Stimulated activated CD4-positive, alpha-beta T cell treated with anti-CD3 and anti-CD28 coated beads, Interleukin-12 subunit alpha, Interleukin-12 subunit beta, amount 100 ng/mL, for 4 hours (primary cell): ENCODE measurements at places on chromosomes 2 and 18.

DNA sequence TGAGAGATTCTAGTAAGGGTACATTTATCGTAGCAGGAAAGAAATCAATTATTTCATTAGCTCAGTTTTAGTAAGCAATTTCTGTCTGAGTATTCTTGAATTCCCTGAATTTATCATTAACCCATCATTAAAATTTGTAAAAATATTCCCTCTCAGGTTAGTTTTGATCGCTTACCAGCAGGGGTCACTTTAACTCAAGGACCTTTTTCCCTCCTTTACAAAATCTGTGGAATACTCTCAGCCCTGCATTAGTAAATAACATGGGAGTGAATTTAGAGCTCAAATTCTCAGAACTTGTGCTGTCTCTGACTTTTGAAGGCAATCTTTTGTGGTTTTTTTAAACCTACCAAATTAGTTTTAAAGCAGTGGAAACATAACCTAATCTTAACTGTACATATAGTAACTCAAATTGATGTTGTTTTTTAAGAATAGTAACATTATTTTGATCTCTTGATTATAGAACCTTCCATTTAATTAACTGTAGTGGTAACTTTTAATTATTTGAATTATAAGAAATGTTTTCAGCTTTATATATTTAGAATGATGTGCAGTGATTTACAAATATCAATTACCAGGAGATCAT lies 97.2 kb downstream of the AGPS start:
- no peak for DNase-seq

GRCh38 chr2:234078129-234078528 lies 27.6 kb downstream of the SPP2 start:
- DNase-seq = no peak

DNA sequence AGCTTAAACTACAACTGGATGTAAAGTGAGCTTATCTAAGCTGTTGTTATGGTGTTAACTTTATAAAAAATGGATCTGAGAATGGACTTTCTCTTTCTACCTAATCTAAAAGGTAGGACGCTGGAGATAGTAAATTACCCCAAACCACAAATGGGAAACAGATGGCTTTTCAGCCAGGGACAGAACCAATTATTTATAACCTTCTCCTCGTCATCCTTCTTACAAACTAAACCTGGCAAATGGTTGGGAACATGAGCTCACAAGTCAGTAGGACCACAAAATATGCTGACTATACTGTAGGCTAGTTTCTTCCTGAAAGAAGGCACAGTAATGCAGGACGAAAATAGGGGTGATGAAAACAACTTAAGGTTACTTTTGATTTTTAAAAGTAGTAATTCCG lies 32.7 kb upstream of the ZDBF2 start:
- no peak for DNase-seq

- DNase-seq = no peak
These were observed 45.6 kb downstream of the RAMP1 start for GRCh38 chr2:237904831-237905599.

DNA sequence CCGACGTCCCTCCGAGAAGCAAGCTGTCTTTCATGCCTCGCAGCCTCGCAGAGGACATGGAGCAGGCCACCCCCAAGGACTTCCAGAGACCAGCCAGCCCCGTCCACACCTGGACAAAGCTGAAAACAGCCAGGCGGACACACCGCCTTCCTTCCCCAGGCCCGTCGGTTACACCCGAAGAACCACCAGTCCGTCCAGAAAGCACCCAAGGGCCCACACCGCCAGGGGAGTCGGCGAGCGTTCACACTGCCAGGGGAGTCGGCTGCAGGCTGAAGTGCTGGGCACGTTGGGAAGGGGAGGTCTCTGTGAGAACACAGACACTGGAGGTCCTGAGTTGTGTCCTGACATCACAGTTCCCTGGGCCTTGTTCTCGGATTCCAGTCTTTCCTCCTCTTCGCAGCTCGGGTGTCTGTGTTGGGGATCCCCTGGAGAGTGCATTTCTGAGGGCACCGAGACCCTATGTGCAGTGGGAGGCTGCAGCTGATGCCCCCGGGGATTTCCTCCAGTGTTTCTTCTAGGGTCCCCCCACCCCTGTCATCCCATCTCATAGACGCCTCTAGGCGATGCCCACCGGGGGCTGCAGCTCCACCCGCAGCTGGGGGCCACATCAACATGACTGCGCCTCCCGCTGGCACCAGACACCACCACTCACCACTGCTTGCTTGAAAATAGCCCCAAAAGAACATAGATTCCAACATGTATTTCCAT lies 344.4 kb upstream of the SALL3 start:
- no peak for DNase-seq

DNA sequence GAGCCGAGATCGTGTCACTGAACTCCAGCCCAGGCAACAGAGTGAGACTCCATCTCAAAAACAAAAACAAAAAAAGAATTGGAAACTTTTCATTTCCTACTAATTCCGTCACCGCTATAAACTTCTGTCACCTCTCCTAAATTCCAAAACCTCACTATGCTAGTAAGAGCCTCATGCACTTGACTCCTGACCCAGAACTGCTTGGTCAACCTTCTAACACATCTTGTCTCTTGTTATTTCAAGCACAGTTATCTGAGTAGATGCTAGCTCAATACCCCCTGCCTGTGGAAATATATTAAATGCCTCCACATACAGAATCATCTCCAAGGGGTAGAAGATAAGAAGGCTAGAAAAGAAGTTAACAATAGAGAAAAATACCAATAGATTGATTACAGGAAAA lies 703.3 kb downstream of the NRXN1 start:
- no peak for DNase-seq

GRCh38 chr18:45069546-45069945 lies 388.9 kb downstream of the SETBP1 start:
- no peak for DNase-seq

DNA sequence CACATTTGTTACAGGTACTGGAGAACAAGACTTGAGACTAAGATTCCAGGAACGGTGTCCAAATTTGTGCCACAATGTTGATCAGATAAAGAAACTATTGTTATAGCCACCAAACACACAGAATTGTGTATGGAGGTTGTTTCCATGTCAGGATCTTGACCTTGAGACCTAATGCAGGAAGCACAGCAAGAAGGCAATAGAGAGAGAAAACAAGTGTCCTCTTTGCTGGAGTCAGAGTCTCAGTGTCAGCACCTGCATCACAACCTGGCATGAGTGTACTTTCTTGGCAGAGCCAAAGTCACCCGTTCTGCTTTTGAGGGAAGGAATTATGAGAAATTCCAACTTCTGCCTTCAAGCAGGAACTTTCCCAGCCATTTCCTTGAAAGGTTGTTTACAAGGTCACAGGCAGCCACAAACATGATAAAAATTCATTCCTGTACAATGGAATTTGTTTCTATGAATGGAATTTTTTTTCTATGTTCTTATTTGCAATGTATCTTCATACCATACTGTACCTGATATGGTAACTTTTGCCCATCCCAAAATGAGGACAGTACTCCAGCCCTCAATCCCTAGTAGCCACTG lies 118.4 kb downstream of the PKP4 start:
- DNase-seq = no peak

DNA sequence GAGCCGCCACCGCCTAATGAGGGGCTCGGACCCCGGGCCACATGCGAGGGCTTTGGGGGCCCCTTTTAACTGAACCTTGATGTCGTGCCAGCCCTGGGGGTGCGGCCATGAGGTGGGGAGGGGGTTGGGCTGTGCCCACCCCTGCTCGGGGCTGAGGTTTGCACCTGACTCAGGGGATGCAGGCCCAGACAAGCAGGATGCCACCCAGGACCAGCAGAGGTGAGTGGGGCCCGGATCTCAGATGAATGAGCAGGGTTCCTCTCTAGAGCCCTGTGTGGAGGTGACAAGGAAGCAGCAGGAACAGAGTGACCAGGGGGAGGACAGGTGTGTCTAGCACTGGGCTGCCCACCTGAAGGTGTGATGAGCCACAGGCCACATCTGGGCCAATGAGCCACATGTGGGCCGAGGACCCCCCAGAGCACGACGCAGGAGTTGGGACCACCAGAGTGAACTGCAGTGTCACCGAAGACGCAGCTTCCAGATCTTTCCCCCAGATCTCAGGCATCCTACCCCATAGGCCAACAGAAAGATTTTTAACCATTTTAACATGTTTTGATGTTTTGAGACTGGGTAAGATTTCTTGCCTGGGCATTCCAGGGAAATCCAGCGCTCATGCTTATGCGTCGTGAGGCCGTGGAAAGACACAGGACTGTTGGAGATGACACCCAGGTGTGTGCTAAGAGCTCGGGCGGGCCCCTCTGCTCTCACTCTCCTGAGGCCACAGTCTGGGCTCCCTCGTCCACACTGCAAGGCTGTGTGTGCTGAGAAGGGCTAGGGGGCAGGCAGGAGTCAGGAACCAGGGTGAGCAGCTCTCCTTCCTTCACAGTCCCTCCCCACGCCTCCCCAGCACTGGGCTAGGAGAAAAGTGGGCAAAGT lies 73.6 kb downstream of the DDX1 start:
- DNase-seq = no peak

DNA sequence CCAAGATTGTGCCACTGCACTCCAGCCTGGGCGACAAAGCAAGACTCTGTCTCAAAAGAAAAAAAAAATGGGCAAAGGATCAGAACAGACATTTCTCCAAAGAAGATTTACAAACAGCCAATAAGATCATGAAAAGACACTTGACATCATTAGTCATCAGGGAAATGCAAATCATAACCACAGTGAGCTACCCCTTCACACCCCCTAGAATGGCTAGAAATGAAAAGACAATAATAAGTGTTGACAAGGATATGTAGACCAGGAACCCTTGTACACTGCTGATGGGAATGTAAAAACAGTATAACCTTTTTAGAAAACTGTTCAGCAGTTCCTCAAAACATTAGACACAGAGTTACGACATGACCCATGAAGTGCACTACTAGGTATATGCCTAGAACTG lies 18.4 kb upstream of the MTERF4 start:
- no peak for DNase-seq

GRCh38 chr2:62794791-62795190 lies 89.3 kb downstream of the EHBP1 start:
- DNase-seq = no peak

GRCh38 chr2:4791488-4791887 lies 900.7 kb upstream of the SOX11 start:
- DNase-seq = no peak

GRCh38 chr2:136377423-136378382 lies 259.8 kb upstream of the CXCR4 start:
- no peak for DNase-seq

- no peak for DNase-seq
These were observed 876.1 kb upstream of the FAM98A start for GRCh38 chr2:34475156-34475555.

DNA sequence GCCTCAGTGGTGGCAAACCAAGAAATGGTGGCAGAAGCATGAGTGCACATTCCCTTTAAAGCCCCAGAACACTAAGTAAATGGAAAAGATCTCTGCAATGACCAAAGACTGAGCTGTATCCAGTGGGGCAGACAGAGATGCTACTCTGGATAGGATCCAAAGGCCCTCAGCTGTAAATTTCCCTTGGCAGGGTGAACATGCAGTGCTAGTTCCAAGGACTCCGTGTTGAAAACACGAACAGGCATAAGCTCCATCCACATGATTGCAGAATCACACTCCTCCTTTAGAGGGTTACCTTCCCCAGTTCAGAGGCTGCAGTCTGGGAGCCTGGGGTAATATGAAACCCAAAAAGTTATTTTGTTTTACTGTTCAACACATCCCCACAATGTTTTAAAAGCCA lies 98.6 kb upstream of the KLF7 start:
- DNase-seq = no peak
